ENCODE measurements at places on chromosomes 7 and 10.

DNA sequence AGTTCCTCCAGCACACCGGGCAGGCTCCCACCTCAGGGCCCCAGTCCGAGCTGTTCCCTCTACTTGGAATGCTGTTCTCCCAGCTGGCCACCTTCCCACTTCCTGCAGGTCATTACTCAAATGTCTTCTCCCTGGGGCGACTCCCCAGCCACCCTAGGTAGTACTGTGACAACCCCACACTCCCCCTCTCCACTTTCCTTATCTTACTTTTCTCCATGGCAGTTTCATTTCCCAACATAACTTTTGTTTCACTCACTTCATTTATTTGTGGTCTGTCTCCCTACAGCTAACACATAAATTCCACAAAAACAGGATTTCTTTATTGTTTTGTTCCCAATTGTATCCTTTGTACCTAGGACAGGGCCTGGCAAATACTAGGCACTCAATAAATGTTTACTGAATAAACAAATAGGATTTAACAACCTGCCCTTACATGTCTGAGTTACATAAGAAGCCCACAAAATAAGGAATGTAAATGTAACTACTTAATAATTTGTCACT lies 76.5 kb downstream of the JAZF1 start:
- DNase-seq, result no peak

GRCh38 chr7:14806891-14807290 lies 95.7 kb downstream of the DGKB start:
- DNase-seq, result no peak

DNA sequence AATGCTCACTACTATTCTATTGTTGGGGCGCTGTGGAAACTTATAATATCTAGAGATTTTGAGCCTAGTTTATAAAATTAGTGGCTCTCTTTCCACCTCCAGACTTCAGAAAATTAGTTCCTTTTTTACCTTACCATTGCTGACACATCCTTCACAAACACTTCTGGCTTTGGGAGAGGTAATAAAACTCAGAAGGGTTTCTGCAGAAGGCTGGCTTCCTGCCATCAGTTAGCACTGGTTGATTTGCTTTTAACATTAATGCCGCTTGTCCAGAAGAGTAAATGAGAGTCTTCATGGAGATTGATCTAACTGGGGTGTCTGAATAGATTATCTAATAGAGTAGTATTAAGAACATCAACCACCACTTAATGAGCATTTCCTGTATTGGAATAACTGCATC lies 20.3 kb downstream of the ACSM6 start:
- no peak for DNase-seq

GRCh38 chr7:44638611-44639557 lies 32.5 kb downstream of the OGDH start:
- no peak for DNase-seq

GRCh38 chr7:27262121-27262520 lies 19.5 kb downstream of the EVX1 start:
- DNase-seq, result no peak

- no peak for DNase-seq
These were observed 695.0 kb upstream of the NRP1 start for GRCh38 chr10:34029455-34029854.

GRCh38 chr10:106310596-106310995 lies 853.9 kb downstream of the SORCS1 start:
- DNase-seq, result no peak

Data from left renal cortex interstitium (tissue), 4 donors.